ENCODE measurements at places on chromosomes 7 and 10.
A peak's percentile ranks its signal among the peaks of the same experiment; 100 is the strongest.

- peak; percentile 82 for DNase-seq
Measured at GRCh38 chr10:99667108-99667751, 7.9 kb downstream of the ENTPD7 start.

DNA sequence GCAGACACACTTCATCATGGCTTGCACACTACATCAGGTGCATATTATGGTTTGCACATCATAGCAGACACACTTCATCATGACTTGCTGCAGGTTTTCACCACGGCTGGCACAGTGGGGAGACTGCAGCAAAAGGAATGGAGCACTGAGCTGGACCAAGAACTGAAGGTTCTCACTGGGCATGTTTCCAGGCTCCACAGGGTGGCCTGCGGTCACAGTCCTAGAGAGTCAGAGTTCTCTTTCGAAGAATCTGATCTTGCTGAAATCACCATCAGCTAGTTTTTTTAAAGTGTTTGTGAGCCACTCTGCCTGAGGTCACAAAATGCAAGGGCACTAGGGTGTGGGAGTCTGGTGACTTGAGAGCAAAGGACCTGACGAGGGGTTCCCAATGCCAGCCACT, 140.4 kb upstream of the NPY start:
- DNase-seq = no peak

- DNase-seq = no peak
Measured at GRCh38 chr10:117226813-117227451, 14.0 kb upstream of the SLC18A2 start.

DNA sequence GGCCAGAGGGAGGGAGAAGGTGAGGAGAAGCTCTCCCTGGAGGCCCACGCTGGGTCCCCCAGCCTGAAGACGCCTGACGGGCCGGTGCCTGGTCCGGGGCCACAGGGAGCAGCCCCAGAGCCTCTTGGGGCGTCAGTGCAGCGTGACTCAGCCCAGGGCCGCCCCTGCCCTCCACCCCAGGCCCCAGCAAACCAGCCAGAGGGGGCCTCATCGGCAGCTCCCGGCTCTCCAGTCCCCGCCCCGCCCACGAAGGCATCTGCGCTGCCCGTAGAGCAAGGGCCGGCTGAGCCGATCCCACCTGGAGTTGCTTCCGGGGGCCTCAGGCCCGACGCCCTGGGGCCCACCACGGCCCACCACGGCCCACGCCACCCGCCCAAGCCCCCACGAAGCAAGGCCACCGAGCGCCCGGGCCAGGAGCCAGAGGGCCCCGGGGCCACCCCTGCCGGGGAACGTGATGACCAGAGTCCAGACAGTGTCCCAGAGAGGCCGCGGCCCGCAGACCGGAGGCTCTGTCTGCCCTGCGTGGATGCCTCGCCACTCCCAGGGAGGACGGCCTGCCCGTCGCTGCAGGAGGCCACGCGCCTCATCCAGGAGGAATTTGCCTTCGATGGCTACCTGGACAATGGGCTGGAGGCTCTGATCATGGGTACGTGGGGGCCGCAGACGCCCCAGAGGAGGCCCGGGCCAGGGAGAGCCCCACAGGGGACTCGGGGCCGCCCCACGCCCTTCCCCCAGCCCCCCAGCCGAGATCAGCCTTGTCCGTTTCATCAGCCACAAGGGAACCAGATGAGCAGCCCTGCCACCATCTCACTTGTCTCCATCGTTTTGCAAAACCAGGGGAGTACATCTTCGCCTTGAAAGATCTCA, 31.2 kb upstream of the UTF1 start:
- DNase-seq = no peak

GRCh38 chr10:11757454-11757820, 15.3 kb downstream of the ECHDC3 start:
- DNase-seq = no peak

DNA sequence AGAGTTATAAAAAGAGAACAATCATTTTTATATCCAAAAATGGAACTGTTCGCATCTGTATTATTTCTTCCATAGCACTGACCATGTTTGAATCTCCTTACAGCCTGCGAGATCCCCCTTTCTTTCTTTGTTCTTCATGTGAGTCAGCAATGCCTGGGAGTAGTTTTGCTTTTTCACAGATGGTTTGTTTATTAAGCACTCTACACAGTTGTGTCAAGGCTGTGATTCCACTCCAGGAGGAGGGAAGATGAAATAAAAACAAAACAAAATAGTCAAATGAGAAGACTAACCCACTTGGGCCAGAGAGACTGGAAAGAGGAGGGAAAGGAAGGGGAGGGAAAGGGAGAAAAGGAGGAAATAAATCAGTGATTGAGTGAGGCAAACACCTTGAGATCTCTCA, 7.8 kb downstream of the LIPF start:
- peak; percentile 56 for DNase-seq

DNA sequence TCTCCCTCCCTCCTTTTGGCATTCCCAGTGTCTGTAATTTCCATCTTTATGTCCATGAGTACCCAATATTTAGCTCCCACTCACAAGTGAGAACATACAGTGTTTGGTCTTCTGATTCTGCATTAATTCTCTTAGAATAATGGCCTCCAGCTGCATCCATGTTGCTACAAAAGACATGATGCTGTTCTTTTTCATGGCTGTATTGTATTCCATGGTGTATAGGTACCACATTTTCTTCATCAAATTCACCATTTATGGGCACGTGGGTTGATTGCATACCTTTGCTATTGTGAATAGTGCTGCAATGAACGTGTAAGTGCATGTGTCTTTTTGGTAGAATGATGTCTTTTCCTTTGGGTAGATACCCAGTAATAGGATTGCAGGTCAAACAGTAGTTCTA, 576.8 kb downstream of the GALNT17 start:
- no peak for DNase-seq

GRCh38 chr10:31136386-31136785, 104.7 kb upstream of the ZNF438 start:
- DNase-seq = no peak

GRCh38 chr10:29621161-29621560, 13.6 kb downstream of the SVIL start:
- peak; percentile 45 for DNase-seq

DNA sequence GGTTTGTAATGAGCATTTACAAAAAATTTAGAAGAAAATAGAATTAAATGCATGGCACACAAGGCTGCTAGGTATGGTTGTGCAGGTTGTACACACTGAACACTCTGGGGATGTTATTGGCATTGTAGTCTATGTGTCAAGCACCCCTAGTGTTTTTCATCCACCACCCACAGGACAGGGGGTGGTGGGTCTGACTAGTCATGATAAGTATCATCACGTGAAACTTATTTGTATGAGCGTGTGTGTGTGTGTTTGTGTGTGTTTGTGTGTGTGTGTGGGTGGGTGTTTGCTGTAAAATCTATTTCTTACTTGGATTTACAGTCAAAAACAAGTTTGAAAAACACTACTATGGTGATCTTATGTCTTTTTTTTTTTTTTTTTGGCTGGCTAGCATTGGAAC, 66.5 kb downstream of the MAP3K8 start:
- DNase-seq = no peak

GRCh38 chr7:115634633-115635032, 395.9 kb downstream of the TFEC start:
- DNase-seq = no peak

GRCh38 chr7:33716581-33717477, 188.5 kb upstream of the BMPER start:
- DNase-seq = no peak

- DNase-seq = no peak
Measured at GRCh38 chr7:127911968-127912511, 119.2 kb downstream of the LRRC4 start.

GRCh38 chr7:1144269-1144771, 15.7 kb downstream of the ZFAND2A start:
- DNase-seq = no peak

Data from kidney epithelial cell (primary cell).